Caco-2 (cell line): ENCODE measurements at places on chromosomes 1 and 21. TPM values are rescaled to one million over a fixed set of nuclear protein-coding genes. Genes with fewer than 3 reads are reported as not detected.

Gene RBM11
- total RNA-seq, result 0.61 and 0.74 TPM in 2 replicates

Gene TMEM201
- total RNA-seq, result 27.2 and 28.2 TPM in 2 replicates

Gene GBP4
- not detected in 2 replicates for total RNA-seq

Gene TSACC
- 2.8 and 3.9 TPM in 2 replicates for total RNA-seq

Gene BATF3
- 0.23 and 0.42 TPM in 2 replicates for total RNA-seq

DNA sequence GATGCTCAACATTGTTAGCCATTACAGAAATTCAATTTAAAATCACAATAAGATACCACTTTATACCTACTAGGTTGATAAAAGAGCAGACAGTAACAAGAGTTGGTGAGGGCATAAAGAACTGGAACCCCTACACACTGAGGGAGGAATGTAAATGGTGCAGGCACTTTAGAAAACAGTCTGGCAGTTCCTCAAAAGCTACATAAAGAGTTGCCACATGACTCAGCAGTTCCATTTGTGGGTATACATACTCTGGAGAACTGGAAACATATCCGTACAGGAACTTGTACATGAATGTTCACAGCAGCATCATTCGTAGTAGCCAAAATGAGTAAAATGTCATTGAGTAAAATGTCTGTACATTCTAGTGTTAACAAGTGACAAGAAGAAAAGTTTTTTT is 17.0 kb downstream of the NSL1 start:
- no peak for DNase-seq

DNA sequence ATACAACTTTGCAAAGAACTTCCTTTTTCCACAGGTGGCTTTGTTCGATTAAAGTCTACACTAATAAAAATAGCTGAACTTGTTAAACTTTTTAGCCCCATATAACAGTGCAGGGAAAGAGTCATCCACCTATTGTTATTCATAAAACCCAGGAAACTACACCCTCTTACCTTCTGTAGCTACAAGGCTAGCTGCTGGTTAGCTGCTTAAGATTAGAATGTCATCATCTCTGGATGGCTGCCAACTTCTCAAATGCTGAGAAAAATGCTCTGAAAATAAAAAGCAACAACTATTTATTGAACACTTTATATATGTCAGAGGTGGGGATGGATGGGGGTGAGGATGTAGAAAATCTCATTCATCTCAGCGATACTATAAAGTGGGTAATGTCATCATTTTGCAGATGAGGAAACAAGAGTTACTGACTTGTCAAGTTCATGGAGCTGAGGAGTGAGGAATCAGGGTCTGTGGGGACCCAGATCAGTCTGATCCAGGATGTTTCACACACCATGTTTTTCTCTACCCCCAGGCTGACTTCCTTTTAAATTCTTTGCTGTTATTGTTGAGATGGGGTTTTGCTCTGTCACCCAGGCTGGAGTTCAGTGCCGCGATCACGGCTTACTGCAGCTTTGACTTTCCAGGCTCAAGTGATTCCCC is 17.1 kb downstream of the ATP5PF start:
- DNase-seq, result no peak

GRCh38 chr1:100387209-100387608 is 34.9 kb downstream of the CDC14A start:
- DNase-seq, result no peak

DNA sequence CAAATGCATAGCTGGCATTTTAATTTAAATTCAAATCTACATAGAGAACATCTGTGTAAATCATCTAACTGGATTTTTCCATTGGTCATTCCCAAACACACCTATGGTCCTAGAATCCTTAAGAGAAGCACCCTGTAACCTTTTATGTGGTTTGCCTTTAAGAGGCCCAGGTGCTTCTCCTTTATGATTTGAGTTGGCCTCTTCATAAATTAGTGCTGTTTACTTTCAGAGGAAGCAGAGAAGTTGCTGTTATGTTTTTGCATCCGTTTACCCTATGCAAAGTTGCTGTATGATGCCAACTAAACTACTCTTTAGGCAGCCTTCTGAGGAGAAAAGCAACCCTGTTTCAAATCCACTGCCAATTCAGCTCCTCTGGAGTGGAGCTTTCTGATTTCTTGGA is 193.8 kb downstream of the HS2ST1 start:
- DNase-seq, result no peak

GRCh38 chr1:70688580-70688979 is 277.5 kb downstream of the CTH start:
- DNase-seq, result no peak

GRCh38 chr1:195958131-195958530 is 650.1 kb downstream of the KCNT2 start:
- no peak for DNase-seq

- DNase-seq, result no peak
Observed at GRCh38 chr1:165560883-165561656, 17.3 kb downstream of the LRRC52 start.

- DNase-seq, result no peak
Observed at GRCh38 chr1:6101826-6102531, 56.3 kb downstream of the KCNAB2 start.

- DNase-seq, result no peak
Observed at GRCh38 chr1:7265771-7266371, 480.6 kb downstream of the CAMTA1 start.

- no peak for DNase-seq
Observed at GRCh38 chr1:72954943-72955342, 672.6 kb upstream of the NEGR1 start.

- DNase-seq, result no peak
Observed at GRCh38 chr1:208065862-208066261, 154.9 kb upstream of the CD34 start.

DNA sequence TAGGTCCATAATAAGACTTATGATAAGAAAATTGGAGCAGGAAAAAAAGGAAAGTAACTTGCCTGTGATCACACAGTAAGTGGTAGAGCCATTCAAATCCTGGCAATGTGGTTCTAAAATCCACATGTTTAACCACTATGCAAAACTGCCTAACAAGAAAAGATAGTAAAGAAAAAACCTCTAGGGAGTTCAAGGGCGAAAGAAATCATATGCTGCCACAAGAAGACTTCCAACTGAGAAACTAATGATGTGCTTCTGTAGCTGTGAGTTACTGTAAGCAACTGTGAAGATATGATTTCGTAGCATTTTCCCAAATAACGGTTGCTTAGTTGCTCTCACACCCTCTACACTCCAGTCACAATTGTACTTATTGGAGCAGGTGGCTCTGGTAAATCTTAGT is 20.9 kb upstream of the LYPLAL1 start:
- no peak for DNase-seq

DNA sequence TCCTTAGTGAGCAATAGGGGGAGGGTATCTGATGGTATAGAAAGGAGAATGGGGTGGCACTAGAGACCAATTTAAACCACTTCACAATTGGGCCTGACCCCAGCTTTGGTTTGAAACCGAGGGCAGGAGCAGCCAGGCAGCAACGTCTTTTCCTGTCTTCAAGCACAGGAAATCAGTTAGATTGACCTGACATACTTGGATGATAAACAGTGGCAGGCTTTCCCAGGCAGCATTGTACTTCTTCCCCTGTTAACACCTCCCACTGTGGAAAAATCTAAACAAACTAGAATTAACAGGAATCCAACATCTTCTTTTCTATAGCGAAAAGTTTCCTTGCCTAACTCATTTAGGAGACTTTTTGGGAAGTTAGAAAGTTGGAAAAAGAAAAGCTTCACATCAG is 40.6 kb downstream of the SELL start:
- no peak for DNase-seq

GRCh38 chr1:152505083-152505482 is 5.5 kb upstream of the LCE5A start:
- DNase-seq, result no peak

DNA sequence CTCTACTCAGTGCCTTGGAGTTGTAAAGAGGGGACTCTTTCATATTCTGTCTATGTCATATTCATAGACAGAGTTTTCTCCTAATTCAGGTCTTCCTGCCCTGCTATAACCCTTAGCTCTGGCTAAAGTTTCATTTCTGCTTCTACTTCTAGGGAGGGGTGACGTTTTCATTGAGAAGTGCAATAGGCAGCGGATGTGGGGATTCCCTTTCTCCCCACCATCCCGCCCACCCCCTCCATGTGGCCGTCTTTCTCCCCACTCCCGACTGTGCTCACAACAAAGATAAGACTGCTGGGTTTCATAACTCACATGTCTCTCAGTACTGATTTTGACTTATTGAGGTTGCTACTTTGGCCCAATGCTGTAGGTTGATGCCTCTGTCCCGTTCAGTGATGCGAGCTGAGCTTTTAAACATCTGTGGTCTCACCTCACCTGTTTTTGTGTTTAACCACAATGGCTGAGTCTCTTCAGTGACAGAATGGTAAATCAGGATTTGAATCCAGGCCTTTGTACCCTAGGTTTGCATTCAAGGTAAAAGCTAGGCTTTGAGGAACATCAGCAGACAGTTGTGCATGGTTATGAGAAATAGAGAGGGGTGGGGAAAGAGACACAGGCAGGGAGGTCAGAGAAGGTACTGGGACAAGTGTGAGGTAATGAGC is 7.8 kb upstream of the KIF14 start:
- DNase-seq, result no peak

DNA sequence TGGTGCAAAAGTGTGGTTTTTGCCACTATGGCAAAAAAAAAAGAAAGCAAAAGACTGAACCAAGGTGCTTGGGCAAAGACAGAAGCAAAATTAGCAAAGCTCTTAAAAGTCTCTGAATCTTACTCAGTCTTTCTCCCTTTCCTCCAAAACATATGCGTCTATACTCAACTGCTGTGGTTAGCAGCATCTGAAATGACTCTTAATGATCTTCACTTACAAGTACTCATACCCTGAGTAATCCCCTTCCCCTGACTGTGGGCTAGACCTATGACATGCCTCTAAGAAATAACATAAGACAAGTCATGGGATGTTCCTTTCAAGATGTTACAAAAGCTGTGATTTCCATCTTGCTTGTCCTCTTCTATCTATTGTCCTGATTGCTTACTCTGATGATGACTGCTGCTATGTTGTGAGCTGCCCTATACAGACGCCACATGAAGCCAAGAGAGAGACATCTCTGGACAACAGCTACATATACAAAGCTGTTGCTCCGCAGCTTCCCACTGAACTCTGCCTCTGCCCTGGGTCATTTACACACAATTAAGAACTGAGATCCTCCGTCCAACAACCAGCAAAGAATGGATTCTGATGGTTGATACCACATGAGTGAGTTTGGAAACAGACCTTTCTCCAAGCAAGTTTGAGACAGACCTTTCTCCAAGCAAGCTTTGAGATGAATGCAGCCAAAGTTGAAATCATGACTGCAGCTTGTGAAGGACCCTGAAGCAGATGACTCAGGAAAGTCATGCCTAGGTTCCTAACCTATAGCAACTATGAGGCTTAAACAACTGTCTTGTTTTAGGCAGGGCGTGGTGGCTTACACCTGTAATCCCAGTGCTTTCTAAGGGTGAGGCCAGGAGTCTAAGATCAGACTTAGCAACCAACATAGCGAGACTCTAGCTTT is 55.2 kb downstream of the PUM1 start:
- no peak for DNase-seq

GRCh38 chr1:213163278-213163711 is 112.3 kb downstream of the RPS6KC1 start:
- DNase-seq, result no peak

- DNase-seq, result no peak
Observed at GRCh38 chr1:218620956-218621355, 275.8 kb downstream of the TGFB2 start.

DNA sequence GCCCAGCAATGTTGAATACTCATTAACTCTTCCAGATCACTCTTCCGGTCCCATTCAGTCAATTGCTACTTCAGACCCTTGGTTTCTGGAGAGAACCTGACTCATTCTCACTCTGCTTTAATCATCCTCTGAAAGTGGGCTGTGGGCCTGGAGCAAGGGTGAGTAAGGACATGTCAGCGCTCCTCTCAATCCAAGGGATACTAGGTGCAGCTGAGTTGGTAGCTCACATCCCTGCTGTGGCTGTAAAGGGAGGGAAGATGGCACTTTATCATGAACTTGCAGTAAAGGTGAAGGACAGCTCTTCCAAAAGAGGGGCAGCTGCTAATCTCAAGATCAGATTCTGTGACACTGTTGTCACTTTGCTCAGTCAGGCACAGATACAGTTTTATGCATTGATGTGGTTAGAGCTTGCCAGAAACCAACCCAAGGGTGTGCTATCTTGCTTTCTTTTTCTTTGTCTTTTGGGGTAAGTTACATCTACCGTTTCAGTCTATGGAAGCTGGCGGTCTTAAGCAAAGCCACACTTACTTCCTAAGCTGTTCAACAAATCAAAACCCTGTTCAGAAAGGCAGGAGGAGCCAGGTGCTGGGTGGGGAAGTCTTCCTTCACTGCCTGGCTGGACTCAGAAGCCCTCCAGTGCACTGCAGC is 26.5 kb upstream of the NTPCR start:
- no peak for DNase-seq

DNA sequence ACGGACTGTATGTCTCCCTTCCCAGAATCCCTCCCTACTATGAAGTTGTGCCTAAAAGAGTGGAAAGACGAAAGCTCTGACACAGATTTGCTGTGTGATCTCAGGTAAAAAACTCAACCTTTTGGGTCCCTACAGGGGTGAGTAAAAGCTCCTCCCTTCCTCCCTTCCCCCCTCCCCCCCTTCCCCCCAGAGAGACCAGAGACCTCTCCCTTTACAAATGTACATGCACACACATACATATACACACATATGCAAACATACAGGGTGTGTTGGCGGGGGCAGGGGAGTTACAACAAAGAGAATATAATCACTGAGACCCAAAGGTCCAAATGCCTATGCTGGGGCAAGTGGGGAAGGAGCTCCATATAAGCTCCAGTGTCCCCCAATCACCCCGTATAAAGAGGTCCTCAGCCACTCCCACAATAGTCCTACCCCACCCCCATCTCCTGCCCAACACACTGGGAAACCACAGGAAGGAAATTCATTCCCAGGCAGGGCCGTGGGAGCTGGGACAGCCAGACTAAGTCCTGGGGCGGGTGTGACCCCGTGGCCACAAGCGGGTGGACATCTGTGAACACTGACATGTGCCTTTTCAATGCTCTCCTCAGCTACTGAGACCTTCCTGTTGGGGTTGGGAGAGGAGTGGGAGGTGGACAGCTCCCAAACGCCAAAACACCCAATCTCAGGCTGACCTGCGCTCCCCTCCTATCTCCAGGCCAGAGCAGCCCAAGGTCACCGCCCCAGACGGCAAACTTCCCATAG is 2.0 kb downstream of the MEF2D start:
- DNase-seq, result no peak

DNA sequence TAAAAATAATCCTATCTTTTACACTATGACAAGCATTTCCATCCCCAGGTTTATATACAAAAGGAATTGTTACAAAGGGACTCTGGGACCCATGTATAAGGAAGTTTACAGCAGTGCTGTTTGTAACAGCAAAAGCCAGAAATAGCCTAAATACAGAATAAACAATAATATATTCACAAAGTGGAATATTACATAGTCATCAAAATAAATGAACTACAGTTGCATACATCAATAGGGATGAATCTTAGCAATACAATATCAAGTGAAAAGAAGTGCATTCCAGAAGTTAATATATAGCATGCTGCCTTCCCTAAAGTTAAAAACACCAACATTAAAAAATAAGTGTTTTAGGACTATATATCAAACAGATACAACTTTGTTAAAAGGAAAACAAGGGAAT is 77.3 kb downstream of the EDEM3 start:
- no peak for DNase-seq
